Activated CD4-positive, alpha-beta T cell treated with anti-CD3 and anti-CD28 coated beads, Interleukin-2, Interleukin-4, amounts not matched to agents 100 ng/mL and 50 ng/mL, durations not matched to agents 16 hours and 8 hours (primary cell): ENCODE measurements at places on chromosomes 6 and 20.

DNA sequence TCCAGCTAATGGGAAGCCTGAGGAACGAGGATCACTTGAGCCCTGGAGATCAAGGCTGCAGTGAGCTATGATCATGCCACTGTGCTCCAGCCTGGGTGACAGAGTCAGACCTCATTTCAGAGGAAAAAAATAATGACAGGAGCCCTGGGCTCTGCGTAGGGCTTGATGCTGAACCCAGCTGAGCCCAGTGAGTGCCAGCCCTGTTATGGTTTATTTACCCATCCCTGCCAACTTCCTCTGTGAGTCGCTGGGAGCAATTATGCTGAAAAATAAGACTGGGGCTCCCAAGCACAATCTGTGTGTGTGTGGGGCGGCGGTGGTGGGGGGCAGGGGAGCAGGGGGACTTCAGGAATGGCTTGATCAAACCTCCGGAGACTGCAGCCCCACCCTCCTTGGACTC lies 75.9 kb upstream of the PMEPA1 start:
- no peak for DNase-seq

GRCh38 chr6:106847116-106847515 lies 127.4 kb downstream of the CD24 start:
- no peak for DNase-seq

GRCh38 chr6:121901432-121901831 lies 466.0 kb downstream of the GJA1 start:
- DNase-seq = no peak

GRCh38 chr6:14555804-14556203 lies 438.2 kb downstream of the CD83 start:
- no peak for DNase-seq

- no peak for DNase-seq
These were observed 69.8 kb downstream of the CD83 start for GRCh38 chr6:14187406-14187805.

- no peak for DNase-seq
These were observed 481.2 kb downstream of the HAO1 start for GRCh38 chr20:7459083-7459482.

GRCh38 chr6:28683945-28684538 lies 158.4 kb downstream of the GPX5 start:
- peak; percentile 45 for DNase-seq

DNA sequence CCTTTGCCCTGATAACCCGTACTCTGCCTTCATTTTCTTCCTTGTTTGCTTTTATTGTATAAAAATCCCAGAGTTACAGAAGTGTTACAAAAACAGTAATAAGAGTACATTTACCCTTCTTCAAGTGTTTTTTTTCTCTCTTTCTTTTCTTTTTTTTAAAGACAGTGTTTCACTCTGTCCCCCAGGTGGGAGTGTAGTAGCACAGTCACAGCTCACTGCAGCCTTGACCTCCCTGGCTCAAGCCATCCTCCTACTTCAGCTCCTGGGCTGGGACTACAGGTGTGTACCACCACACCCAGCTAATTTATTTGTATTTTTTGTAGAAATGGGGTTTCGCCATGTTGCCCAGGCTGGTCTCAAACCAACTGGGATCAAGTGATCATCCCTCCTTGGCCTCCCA lies 402.7 kb downstream of the CDKAL1 start:
- DNase-seq = no peak

GRCh38 chr20:56769921-56770600 lies 141.0 kb downstream of the TFAP2C start:
- no peak for DNase-seq

GRCh38 chr6:101396548-101397173 lies 3.2 kb downstream of the GRIK2 start:
- DNase-seq = peak; percentile 31

DNA sequence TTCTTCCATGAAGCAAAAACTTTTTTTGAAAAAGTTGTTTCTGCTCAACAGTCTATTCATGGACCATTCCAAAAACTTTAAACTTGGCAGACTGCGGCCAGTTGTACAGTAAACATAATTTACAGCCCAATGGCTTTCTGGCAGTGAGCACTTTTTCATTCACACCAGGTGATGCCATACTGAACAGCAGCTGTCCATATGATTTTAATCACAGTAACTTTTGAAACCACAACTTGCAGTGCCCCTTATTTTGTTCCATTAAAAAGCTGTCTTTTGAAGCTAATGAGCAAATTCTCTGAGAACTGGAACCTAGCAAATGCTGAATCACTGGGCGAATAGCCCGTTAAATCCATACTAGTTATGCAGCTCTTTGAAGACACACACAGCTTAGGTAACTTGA lies 576.6 kb downstream of the PTPRT start:
- DNase-seq = no peak

- no peak for DNase-seq
These were observed 185.0 kb upstream of the PDE10A start for GRCh38 chr6:165848086-165848426.

DNA sequence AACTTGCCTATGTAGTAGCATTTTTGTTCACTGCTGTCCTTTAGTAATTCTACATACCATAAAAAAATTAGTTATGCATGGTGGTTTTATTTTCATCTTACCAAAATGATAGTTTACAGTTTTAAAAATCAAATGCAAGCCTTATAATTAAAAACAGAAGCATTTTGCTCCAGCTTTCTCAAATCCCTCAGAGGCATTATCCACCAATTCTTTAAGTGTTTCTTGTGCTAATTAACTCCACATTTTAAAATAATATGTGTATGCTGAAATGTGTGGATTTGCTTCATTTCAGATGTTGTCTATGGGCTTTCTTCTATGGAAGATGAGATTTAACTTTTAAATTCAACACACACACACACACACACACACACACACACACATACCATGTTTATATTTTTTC lies 49.3 kb downstream of the PCSK2 start:
- no peak for DNase-seq

DNA sequence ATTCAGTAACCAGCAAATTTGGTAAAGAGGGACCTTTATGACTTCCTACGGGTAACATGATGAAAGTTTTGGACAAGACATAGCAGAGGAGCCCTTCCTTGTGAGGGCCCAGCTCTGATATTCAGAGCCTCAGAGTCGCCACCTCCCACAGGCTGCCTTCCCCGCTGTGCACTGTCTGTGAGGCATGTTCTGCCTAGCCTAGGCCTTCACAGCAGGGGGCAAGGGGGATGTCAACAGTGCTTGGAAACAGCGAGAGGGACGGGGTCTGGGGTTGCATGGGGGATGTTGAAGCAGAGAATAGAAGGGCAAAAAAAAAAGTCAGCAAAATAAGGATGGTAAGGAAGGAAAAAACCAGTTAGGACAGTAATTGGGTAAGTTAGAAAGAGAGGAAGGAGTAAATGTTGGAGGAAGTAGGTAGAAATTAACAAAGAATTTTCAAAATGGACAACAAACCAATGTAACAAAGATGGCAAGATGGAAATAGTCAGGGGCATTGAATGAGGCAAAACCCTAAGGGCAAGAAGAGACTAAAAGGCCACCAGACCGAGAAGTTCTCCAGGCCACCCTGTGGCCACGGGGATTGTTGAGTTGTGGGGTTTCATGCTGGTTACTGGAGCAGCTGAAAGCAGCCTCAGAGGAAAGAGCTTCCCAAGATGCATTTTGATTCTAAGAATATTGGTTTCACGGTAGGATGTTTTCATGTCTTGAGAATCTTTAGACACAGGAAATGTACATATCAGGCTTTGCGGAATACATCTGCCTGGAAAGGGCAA lies 139.8 kb downstream of the LY86 start:
- DNase-seq = no peak

GRCh38 chr6:91196729-91197128 lies 609.9 kb upstream of the MAP3K7 start:
- DNase-seq = no peak

DNA sequence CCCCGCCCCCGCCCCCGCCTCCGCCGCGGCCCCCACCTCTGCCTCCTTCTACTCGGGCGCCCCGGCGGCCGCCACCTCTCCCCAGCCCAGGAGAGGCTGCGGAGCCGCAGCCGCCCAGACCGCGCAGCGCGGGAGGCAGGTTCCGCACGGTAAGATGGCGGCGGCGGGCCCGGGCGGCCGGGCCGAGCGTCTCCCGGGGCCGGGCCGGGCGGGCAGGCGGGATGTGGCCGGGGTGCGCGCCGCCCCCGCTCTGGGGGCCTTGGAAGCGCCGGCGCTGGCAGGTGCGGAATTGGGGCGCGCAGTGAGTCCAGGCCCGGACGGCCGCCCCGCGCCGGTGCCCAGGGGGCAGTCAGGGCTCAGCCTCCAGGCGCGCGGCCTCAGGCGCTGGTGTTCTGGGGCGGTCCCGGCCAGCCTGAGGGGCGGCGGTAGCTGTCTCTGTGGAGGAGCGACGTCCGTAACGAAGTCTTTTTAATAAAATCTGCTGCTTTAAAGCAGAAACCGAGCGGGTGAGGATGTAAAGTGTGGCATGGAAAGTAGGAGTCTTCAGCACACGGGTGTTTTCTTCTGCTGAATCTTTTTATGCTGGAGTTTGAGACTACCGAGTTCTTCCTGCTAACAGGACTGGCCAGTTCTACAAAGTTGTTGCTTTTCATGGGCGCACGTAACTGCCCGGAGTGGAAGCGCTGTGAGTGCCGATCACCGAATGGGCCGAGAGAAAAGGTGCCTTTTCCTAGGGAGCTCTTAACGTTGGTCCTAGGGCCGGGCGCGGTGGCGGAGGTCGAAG lies at the start of gene GID8:
TSS of gene GID8 (plus strand) at position 43 of the 784 bp plus-strand sequence. CDS start 3,356 bp downstream, outside the sequence.
- peak; percentile 30 for DNase-seq

DNA sequence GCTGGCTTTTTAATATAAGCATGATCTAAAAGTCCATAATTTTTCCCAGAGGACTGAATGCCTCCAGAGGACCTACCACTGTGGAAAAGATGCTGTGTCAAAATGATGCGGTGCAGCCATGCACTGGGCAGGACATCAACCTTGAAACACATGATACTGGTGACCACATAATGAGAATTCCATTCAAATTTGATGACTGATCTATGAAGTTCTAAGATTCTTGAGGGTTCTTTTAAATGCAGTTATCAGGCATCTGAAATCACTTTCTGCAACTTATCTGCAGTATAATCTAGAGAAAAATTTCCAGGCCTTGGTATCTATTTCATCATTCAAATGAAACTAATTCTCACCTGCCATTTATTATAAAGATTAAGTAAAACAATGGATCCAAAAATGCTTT lies 15.0 kb upstream of the MARCKS start:
- DNase-seq = no peak

GRCh38 chr6:139868576-139868975 lies 494.1 kb upstream of the CITED2 start:
- DNase-seq = no peak

DNA sequence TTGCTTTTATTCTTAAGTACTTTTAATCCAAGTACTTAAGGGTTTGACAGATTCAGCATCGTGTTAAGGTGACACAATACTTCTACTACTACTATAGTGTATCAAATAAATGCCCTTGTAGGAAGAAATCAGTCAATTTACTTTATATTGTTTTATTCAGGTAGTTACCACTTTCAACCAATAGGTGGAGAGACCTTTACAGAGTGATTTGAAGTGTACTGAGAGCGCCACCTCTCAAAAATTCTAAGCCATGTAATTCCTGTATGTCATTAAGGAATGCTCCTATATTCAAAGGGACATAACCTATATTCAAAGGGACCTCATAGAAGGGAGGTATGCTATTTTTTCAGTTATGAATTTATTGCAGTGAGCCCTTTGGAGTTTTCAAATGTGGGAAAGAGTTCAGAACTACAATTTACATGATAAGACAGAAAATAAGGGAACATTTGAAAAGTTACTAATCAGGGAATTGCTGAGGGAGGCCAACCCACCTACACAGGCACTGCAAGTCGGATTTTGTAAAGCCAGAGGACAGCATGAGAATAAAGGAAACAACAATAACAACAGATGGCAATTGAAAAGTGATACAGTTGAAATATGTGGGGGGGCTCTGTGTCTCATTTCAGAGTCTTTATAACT lies 955.6 kb downstream of the TBC1D32 start:
- DNase-seq = peak; percentile 27

GRCh38 chr6:10248378-10248843 lies 166.5 kb downstream of the TFAP2A start:
- DNase-seq = no peak

GRCh38 chr6:118558464-118559217 lies 10.5 kb downstream of the PLN start:
- DNase-seq = peak; percentile 60

GRCh38 chr6:105482921-105483320 lies 80.0 kb upstream of the PREP start:
- DNase-seq = no peak

DNA sequence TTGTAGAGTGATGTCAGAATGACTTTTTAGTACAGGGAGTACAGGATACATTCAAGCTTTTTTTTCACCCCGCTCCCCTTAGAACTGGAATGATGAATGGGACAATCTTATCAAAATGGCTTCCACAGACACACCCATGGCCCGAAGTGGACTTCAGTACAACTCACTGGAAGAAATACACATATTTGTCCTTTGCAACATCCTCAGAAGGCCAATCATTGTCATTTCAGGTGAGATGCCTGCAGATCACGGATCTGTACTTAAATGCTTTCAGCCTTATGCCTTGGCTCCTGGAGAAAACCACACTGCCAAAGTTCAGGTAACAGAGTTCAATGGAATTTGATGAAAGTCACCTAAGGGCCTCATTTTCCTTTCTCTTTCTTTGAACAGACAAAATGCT lies 8.5 kb downstream of the TNFAIP3 start:
- DNase-seq = no peak

DNA sequence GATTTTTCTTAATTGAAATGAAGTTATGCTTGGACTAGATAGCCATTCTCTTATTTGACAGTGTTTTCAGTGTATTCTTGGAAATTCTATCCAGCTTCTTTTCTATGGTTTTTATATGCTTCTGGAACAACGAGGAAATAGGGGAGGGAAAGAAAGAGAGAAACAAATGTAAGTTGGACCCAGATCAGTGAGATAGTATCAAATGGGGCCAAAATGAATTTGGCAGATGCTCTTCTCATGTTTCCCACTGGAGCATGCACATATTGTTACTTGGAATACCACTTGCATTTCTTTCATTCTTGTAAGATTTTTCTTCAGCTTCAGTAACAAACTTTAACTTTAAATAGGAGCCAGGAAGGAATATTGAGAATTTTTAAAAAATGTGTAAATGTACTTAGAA lies 312.3 kb downstream of the PRL start:
- DNase-seq = no peak

- DNase-seq = no peak
These were observed 10.3 kb upstream of the ZNF831 start for GRCh38 chr20:59153355-59153681.

GRCh38 chr20:50613438-50614169 lies 77.7 kb downstream of the RIPOR3 start:
- no peak for DNase-seq

- DNase-seq = peak; percentile 73
These were observed 5.5 kb upstream of the PRELID3B start for GRCh38 chr20:59047938-59048680.

DNA sequence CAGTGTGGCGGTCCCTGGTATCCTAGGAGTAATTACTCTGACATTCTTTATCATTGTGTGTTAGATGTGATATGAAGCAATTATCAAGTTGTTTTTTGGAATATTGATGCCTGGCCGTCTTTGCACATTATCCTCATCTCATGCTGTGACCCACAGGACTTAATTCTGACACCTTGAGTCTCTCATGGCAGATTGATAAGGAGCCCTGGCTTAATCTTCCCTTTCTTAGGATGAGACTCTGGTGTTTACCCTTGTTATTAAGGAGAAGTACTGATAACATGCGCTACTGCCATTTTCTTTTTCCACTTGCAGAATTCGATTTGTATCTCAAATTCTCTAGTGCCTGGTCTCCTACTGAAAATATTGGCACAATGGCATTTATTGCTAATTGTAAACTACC lies 980.2 kb downstream of the KIF16B start:
- no peak for DNase-seq
